Stimulated activated CD4-positive, alpha-beta T cell treated with anti-CD3 and anti-CD28 coated beads, Interleukin-1b, Interleukin-23, amount 100 ng/mL, for 1 hour (primary cell): ENCODE measurements at places on chromosomes 2 and 18.

DNA sequence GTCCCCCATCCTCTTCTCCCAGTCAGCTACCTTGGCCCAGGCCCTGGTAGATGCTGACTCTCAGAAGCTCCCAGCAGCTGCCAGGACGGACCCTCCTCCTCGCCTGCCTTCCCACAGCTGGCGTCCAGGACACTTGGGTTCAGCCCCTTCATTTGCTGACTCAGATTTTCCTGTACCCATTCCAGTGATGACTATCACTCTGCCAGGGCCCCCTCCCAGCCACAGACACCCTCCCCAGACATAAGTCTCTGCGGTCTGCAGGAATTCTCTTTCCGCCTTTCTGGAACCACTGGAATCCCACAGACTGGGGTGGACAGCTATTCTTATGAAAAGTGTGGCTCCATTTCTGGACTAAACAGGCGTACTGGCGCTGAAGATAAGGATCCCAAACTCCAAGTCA, 260.3 kb upstream of the EPAS1 start:
- DNase-seq: no peak

DNA sequence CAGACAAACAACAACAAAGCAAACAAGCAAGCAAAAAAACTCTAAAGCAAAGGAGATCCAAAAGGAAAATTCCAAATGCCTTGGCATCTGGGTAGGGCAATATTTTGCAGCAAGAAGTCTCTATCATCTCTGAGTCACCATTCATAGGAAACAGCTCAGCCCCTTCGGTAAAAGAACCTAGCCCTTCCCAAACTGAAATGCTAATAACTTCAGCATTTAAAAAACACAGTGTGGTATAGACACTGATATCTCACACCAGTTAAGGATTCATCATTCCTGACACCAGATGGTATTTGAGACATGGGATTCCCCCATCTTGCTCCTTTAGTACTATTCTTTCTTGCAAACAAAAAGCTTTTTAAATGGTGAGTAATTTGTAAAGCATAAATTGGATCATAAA, 491.8 kb downstream of the TXNL1 start:
- DNase-seq: no peak

- no peak for DNase-seq
Observed at GRCh38 chr2:70790136-70790828, at the start of gene FIGLA. Gene FIGLA, minus strand, starts transcription at chr2:70790643. Its CDS starts 5 bp downstream, at chr2:70790638.

DNA sequence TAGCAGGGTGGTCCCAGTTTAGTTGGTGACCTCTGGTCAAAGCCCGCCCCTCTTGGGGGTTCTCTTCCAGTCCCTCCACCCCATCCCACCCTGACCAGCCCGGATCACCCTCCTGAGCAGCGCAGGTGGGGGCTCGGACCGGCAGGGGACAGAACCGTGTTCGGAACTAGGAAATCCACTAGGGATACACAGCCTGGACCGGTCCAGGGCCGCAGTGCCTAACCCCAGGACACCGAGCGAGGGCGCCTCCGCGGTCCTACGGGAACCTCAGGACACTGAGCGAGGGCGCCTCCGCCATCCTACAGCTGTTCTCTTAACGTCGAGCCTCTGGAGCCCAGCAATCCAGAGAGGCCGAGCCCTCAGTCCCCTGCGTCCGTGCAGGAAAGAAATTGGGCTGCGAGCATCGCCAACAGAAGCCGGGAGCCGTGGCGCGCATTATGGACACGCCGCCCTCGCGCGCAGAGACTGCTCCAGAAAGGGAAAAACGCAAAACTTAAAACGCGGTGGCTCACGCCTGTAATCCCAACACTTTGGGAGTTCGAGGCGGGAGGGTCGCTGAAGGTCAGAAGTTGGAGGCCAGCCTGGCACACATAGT, 8.5 kb downstream of the RAX start:
- DNase-seq: no peak

DNA sequence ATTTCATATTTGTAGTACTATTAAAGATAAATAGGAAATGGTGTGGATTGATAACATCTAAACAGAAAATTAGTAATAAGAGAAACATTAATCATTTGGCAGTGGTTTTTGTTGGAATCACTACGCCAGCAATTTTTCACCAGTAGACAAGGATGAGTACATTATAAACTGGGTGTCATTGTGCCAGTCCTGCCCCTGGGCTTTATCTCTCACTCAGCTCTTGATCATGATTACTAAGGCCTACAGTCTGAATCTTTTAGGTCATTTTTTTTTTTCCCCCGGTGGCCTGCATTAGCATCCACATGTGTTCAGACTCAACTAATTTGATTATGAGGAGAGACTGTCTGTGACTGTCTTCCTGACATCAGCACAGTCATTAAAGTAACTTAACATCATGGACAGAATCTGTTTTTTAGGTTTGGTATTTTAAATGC, 16.2 kb downstream of the GULP1 start:
- DNase-seq: no peak

GRCh38 chr18:63646936-63647335, 2.9 kb upstream of the SERPINB4 start:
- DNase-seq: no peak

- DNase-seq: no peak
Observed at GRCh38 chr2:224668123-224668909, 47.8 kb downstream of the CCDC195 start.

- DNase-seq: no peak
Observed at GRCh38 chr2:137507237-137507636, 457.0 kb upstream of the HNMT start.

- no peak for DNase-seq
Observed at GRCh38 chr2:101342625-101343008, 34.1 kb upstream of the RNF149 start.

- no peak for DNase-seq
Observed at GRCh38 chr2:163548970-163549369, 186.8 kb downstream of the FIGN start.

DNA sequence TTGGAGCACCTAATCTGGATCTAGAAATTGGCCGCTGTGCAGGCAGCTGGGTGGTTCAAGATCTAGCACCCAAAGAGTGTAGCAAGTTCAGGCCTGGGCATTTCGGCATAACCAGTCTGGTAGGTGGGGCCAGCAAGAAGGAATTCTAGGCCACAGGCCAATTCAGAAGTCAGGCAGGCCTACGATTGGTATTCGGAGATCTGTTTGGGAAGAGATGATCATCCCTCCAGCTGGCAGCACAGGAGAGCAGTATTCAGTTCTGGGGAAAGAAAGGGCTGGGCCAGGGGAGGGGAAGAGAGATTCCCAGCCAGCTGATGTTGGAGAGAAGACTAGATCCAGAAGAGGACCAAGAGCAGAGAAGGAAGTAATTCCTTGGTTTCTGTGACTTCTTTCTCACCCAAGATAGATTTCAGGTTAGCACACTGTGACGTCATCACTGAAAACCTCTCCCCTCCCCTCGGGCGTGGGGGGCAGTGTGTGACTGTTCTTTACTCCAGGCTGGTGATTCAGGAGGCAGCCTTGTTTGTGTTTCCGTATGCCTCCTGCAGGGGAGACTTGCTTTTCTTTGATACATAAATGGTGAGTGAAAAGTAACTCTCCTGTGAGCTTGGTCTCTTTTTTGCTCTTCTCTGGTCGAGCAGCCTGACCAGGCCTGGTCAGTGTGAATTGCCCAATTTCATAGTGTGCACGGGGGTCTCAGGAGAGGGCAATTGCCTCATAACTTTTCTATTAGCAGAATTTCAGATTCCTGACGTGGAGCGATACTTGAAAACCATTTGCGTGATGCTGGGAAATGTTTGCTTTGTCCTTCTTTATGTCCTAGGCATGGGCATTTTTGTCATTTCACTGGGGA, 61.1 kb downstream of the MEIS1 start:
- no peak for DNase-seq

- DNase-seq: no peak
Observed at GRCh38 chr2:12560618-12561017, 156.1 kb upstream of the TRIB2 start.

GRCh38 chr18:8056723-8057122, 489.6 kb downstream of the PTPRM start:
- no peak for DNase-seq

DNA sequence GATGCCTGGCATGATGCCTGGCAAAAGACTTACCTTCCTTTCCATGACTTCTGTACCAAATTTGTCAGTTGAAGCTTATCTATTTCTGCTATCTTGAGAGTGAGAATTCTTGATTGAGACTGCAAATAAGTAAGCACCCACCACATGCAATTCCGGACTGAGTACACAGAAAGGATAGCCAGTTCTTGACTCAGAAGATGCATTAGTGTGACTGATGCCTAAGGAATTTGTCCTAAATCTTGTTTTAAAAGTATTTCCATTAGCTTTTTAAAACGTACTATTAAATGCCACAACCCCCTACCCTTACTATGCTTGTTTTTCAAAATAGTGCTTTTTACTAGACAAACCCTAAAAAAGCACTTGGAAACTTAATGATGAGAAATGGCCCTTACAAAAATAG, 545 bp downstream of the MPP4 start:
- DNase-seq: no peak

- DNase-seq: no peak
Observed at GRCh38 chr2:172977270-172978062, 98.2 kb upstream of the MAP3K20 start.

DNA sequence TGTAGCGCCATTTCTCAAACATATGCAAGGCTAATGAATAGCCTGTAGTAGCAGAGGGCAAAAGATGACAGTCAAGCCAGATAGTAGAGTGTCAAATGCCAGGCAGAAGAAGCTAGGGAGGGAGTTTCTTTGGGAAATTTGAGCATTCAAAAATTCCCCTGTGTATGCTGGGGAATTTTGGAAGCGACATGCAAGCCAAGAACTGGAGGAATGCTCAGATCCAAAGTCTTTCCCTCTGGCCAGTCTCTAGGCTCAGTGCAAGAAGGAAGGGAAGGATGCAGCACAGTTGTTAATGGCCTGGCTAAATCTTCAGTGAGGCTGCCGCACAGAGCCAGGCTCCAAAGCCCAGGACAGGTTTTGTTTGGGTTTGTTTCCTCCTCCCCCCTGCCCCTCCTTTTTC, 59.9 kb downstream of the ATP9B start:
- no peak for DNase-seq

DNA sequence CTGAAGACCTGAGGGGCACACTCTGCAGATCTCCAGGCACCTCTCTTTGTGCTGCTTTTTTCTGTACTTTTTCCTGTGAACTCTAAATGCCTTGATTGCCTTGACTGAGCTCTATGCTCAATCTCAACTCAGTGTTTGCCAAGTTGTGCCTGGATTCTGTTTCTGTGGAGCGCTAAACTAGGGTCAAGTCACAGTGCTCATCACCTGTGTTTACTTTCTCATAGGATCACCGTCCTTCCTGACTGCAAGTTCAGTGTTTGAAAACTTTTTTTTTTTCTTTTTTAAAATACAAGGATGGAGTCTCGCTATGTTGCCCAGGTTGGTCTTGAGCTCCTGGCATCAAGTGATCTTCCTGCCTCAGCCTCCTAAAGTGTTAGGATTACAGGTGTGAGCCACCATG, 62.6 kb downstream of the AGPS start:
- DNase-seq: no peak

DNA sequence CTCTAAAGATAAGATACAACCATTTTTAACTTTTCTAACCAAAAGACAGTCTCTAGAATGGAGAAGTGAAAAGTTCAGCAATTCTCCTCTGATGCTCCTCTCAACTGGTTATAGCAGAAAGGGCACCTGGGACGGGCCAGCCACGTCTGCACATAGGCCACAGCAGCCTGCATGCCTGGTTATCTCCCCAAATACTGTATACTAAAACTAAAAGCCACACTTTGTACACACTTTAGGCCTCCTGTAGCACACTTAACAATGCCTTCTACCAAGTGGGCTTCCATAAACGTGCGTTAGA, 179.1 kb downstream of the ANKRD44 start:
- no peak for DNase-seq

GRCh38 chr2:18339326-18339725, 221.1 kb downstream of the RDH14 start:
- no peak for DNase-seq

- DNase-seq: no peak
Observed at GRCh38 chr2:14189929-14190328, 442.6 kb upstream of the LRATD1 start.

DNA sequence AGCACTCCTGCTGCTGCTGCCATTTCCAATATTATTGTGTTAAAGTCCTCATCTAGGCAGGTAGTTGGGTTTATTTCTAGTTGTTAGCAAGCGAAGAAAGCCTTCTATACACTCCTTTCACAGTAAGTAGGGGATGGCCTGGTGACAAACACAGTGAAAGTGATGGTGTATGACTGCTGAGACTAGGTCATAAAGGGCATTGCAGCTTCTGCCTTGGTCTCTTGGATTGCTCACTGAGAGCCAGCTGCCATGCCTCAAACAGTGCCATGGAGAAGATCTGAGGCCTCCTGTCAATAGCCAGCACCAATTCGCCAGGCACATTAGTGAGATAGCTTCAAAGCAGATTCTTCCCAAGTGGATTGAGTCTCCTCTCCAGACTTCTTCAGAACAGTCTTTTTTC, 27.6 kb upstream of the MSTN start:
- DNase-seq: no peak

DNA sequence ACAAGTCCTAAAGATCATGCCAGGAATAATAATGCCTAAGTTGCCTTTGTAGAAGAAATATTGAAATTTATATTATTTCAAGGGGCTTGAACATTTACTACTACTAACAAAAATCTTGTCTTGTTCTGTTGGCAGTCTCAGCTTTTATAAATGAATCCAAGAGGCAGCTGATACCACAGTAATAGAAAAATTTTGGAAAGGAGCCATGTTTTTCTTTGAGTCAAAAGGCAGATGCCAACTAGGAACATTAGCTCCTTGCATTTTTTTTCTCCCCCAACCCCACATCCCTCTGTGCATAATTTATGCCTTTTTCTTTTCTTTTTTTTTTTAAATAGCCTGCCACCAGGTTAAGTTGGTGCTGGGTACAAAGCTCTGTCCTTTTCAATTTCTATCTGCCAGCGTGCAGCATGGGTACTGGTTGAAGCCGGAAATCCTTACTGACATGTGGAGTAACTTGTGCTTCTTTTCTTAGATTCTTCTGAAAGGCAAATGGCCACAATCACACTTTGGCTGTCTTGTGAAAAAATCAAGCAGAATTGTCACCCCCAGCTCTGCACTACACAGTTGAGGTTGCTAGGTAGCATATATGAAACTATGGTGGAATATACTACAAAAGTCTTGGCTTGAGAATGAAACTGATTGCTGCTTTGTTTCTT, 98.8 kb downstream of the RHBDD1 start:
- DNase-seq: no peak

DNA sequence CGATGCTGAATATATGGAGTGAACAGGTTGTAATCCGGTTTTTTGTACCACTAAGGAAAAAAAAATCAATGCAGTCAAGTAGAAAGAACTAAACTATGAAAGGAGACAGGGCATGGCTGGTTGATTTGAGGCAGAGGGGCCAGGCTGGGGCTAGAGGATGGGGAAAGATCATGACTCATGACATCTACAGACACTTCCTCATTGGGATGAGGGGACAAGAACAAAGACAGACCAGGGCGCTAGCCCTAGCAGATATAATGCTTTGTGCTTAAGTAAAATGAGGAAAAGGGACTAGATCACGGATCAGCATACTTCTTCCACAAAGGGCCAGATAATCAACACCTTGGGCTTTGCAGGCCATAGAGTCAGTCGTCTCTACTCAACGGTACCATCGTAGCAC, 55.8 kb downstream of the ST6GAL2 start:
- DNase-seq: no peak

GRCh38 chr2:69962986-69963730, 1.7 kb upstream of the ASPRV1 start:
- no peak for DNase-seq

- no peak for DNase-seq
Observed at GRCh38 chr2:122323927-122324326, 568.5 kb downstream of the TSN start.
